ENCODE measurements at places on chromosomes 1 and 21.

DNA sequence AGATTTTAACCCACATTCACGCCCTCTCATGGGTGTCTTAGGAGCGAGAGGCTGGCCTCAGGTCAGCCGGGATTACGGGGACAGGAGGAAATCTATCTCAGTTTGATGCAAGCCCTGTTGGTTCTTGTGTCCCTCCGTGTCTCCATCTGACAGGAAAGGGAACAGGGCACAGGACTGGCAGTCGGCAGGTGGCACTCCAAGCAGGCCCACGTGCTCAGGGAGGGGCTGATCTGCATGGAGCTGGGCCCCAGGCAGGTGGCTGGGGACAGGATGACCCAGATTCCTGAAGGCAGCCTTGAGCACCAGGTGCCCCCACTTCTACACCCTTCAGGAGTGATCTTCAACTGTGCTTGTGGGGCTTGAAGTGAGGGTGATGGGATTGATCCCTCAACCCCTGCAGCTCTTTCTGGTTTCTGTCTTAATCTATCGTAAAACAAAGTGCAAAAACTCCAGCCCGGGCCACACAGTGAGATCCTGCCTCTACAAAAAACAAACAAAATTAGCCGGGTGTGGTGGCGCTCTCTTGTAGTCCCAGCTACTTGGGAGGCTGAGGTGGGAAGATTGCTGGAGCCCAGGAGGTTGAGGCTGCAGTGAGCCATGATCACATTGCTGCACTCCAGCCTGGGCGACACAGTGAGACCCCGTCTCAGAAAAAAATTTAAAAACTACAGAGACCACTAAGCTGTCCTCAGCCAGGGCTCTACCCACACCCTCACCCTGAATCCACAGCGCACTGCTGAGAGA is 8.3 kb downstream of the PLEKHG5 start:
- no peak for DNase-seq

DNA sequence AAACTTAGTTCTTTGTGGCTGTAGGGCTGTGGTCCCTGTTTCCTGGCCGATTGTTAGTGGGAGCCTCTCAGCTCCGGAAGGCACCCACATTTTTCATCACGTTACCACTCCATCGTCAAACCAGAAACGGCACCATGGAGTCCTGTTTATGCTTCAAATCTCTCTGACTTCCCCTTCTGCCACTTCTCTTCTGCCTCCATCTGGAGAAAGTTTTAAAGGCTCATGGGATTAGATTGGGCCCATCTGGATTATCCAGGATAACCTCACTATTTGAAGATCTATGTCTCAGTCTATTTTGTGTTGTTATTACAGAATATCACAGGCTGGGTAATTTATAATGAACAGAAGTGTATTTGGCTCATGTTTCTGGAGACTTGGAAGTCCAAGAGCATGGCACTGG is 19.3 kb upstream of the IL22RA1 start:
- no peak for DNase-seq

DNA sequence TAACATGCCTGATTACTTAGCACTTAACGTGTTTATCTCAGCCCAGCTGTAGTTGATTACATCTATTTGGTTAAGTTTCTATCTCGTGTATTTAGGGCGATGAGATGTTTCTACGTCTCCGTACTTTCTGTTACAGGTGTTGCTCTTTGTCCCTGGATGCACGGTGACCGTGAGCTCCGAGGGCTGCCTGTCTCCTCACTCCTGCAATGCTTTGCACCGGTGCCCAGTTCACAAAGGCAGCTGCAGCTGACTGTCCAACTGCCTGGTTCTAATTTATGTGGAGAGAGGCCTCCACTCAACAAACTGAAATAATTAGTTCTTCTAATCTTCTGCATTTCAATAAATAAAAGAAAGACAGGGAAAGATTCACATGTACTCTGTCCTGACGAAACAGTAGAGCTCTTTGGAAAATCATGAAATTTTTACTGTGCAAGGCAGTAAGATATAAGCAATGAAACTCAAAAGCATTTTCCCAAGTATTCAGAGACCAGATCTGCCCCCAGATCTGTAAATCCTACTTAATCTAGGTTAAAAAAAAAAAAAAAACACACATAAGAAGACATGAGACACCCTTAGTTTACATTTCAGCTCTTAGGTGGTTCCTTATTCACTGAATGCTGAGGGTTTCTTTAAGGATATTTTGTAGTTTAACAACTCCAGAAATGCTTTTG is 108.2 kb downstream of the TGFBR3 start:
- DNase-seq, result no peak

GRCh38 chr1:220943319-220943996 is 64.2 kb downstream of the HLX start:
- no peak for DNase-seq

DNA sequence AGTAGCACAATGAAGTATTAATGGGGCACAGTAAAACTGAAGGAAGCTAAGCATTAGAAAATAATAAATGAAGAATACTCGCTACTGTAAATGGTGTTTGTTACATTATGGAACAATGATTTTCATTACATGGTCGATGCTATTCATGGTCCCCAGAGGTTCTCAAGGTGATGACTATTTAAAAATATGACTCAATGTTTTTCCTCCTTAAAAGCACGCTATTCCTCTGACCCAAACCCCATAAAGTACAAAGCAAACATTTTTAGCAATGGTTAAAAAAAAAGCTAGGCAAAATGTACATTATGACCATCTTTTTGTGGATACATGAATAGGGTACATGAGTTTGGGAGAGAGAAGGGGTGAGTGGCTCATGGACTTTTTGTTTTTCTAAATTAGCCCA is 34.3 kb downstream of the VAMP4 start:
- no peak for DNase-seq

DNA sequence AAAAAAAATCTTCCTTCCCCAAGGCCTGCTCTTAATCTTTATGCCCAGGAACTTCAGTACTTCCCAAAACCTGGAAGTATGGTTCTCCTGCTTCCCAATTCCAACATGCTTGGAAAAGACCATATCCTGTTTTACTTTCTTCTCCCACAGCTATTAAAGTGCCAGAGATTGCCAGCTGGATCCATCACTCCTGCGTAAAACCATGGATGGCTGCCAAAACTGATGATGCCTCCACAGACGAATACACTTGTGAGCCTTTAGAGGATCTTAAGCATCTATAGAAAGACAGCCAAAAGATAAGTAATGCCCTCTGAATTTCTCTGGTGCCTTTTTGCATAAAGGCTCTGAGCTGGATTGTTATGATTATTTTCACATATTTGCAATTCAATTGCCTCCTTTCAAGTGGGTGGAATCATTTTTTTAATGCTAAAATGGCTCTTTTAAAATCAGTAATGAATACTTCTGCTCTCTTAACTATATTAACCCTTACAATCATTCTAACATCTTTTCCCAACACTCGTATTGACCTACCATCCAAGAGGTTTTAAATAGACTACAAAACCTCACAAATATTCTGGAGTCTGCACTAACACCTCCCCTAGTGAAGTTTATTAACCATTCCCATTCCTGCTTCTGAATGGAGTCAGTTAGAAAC is 1807.8 kb downstream of the BRINP3 start:
- peak; percentile 9 for DNase-seq

- DNase-seq, result no peak
Measured at GRCh38 chr1:114585231-114585630, 3.8 kb upstream of the BCAS2 start.

DNA sequence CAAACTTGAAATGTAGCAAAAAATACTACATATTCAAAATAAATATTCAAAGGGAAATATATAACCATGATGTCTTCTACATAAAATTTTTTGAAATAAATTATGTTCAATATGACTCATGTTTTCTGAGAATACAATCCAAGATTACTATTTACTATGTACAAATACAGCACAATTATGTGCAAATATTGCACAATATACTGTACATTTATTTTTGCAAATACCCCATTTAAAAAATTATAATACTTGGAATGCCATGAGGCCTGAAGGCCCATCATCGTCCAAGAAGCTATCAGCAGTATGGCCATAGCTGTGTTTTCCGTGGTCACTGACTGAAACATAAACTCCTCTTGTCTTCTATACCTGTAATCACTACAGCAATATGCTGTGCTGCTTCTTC is 12.3 kb downstream of the CCDC181 start:
- DNase-seq, result no peak

GRCh38 chr1:86082183-86082582 is 74.4 kb downstream of the COL24A1 start:
- DNase-seq, result no peak

Measured in fibroblast of the conjunctiva (primary cell).